ENCODE measurements at places on chromosomes 7 and 10.

- DNase-seq = peak; percentile 40
Observed at GRCh38 chr7:6221340-6222319, 50.8 kb downstream of the CYTH3 start.

DNA sequence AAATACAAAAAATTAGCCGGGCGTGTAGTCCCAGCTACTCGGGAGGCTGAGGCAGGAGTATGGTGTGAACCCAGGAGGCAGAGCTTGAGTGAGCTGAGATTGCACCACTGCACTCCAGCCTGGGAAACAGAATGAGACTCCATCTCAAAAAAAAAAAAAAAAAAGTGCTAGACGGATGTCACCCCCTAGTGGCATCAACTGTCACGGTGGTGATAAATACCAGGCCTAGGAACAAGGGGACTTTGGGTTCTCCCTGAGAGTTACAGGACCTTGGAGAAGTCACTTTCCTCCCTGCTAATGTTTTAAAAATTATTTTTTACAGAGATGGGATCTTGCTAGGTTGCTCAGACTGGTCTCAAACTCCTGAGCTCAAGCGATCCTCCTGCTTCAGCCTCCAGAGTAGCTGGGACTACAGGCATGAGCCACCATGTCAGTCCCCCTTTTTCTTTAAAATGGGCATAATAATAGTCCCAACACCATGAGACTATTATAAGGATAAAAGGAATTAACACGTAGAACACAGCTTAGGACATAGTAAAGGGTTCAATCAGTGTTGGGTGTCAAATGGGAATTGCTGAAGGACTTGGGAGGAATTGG is 2.6 kb upstream of the TMEM130 start:
- DNase-seq = no peak

DNA sequence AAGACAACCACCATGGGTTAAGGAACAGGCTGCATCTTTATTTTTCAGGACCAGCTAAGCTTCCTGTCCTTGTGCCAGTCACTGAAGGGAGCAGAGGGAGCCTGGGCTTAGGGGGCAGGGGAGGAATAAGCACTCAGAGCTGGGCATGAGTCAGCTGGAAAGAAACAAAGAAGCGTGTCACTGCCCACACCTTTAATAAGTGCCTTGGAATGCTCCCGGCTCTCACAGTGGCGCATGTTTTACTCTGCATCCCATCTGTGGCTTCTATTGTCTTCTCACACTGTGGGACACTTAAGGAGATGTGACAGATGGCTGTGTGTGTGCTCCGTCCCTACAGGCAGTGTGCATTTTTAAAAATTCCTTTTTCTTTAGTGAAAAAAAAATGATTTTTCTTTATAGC is 71.7 kb downstream of the MTURN start:
- DNase-seq = no peak

DNA sequence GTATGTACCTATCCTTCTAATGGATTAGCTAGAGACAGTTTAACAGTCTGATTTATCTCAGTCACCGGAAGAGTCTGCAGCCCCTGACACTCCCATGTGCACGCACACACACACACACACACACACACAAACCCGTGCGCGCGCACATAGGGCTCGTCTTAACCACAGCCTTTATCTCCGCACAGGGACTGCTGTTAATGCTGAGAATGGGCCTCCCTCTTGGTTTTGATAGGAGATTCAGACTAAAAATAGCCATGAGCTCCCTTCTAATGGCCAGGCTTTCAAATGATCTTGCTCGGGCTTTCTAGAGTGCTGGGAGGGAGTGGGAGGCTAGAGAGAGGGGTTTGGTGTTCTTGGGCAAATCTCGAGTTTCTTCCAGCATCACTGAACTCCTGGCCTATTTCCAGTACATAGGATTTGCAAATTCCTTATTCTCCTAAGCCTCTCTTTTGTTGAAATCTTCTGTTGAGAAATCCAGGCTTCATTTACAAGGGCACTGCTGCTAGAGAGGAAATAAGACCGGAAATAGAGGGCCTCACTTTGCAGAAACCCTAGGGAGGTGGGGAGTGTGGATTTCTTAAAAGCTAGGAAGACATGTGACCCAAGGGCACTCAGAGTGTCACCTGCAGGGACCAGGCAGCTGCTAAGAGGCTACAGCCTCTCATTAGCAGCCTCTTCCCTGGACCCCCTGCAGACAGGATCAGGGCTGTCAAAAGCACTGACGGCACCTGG is 2.4 kb downstream of the TMEM72 start:
- peak; percentile 5 for DNase-seq

- DNase-seq = no peak
Observed at GRCh38 chr10:24344279-24344678, 135.3 kb downstream of the KIAA1217 start.

GRCh38 chr10:60937784-60938654 is 6.0 kb downstream of the RHOBTB1 start:
- no peak for DNase-seq

DNA sequence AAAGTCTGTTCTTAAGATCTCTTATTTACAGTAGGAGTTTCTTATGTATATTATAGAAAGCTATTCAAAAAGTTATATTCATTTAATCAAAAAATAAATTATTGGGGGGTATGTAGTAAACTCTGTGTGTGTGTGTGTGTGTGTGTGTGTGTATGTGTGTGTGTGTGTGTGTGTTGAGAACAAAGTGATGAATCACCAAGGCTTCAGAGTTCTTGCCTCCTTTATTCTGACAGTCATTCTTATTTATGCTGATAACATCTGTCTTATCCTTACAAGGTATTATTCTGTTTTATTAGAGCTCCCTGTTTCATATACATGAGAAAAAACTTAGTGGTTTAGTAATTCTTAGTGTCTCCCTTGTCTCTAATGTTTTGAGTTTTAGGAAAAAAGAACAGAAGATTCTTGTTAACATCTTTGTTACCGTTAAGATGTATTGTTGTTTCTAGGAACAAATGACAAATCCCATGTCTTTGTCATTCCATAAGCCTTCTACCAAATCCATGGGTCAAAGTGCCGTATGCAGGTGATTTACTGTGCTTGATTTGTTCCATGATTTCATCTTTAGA is 424.0 kb downstream of the EXOC4 start:
- DNase-seq = no peak

DNA sequence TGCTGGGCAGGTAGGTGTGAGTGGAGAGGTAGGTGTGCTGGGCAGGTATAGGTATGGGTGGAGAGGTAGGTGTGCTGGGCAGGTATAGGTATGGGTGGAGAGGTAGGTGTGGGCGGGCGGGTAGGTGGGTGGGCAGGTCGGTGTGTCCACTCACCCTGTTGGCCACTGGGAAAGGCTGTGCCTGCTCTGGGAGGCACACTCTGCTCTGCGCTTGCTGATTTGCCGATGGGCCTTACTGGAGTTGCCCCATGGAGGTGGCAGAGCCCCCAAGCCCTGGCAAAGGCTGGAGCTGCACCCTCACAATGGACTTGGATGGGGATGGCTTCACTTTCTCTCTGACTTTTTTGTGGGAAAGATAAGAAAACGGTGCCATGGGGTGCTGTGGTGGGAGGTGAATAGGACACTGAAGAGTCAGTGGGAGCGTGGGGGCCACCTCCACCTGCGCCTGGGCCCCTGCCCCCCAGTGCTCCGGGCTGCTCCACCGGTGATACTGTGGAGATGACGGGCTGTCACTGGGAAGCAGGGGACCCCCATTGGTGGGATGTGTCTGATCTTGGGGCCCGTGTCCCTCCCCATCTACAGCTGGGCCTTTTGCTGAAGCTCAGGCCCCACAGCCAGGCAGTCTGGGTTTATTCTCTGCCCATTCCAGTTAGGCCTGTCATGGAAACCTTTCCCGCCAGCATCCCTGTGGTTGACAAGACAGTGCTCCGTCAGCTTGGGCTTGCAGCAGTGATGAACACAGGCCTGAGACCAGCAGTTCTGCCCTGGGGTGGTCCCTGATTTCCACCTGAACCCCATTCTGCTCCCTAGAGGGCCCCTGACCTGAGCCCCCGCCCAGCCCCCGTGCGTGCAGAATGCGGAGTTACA is 75.0 kb downstream of the NKX6-2 start:
- DNase-seq = no peak

DNA sequence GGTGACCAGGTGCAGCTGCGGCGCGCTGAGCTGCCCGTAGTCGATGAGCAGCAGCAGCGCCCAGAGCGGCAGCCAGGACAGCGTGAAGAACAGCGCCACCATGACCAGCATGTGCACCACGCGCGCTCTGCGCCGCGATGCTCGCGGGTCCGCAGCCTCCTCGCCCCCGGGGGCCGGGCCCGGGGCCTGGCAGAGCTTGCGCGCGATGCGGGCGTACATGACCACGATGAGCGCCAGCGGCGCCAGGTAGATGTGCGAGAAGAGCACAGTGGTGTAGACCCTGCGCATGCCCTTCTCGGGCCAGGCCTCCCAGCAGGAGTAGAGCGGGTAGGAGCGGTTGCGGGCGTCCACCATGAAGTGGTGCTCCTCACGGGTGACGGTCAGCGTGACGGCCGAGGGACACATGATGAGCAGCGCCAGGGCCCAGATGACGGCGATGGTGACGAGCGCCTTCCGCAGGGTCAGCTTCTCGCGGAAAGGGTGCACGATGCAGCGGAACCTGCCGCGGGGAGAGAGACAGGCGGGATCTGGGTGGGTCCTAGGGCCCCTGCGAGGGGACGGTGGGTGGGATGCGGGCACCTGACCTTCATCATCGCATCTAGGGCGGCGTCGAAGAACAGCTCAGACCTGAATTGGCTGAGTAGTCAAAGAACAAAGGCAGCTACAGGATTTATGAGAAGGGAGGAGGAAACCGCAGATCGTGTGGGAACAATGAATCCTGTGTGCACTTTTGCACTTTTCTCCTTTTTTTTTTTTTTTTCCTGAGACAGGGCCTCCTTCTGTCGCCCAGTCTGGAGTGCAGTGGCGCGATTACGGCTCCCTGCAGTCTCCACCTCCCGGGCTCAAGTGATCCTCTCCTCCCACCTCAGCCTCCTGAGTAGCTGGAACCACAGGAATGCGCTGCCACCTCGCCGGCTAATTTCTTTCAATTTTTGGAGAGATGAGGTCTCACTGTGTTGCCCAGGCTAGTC is 22.4 kb upstream of the PPA1 start:
- no peak for DNase-seq

- DNase-seq = no peak
Observed at GRCh38 chr7:142328551-142328950, 70.7 kb upstream of the PRSS58 start.

DNA sequence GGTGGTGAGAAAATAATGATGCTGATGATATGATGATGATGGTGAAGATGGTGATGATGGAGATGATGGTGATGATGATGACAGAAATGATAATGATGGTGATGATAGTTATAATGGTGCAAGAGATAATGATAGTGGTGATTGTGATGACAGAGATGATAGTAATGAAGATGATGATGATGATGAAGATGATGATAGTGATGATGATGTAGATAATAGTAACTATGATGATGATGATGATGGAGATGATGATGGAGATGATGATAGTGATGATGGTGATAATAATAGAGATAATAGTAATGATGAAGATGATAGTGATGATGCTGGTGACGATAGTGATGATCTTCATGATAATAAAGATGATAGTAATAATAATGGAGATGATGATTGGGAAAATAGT is 22.2 kb downstream of the ABCA13 start:
- no peak for DNase-seq

DNA sequence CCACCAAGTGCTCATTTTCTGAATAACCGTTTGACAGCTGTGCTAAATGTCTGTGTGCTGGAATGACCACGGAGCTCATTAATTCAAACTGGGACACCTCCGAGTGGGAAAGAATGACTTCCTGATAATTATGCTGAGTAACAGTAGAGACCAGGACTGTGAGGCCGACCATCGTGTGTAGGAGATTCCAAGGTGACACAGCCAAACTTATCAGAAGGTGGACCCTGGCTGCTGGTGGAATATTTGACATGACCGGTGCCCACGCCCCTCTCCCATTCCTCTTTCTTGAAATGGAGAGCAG is 400.0 kb downstream of the PTPRN2 start:
- DNase-seq = no peak

GRCh38 chr10:112793202-112793921 is 156.7 kb upstream of the TCF7L2 start:
- no peak for DNase-seq

- no peak for DNase-seq
Observed at GRCh38 chr10:103082683-103083082, 110.4 kb downstream of the NT5C2 start.
